GM23248 (cell line): ENCODE measurements at places on chromosomes 2 and 18. TPM values are rescaled to one million over a fixed set of nuclear protein-coding genes. Genes with fewer than 3 reads are reported as not detected.

DNA sequence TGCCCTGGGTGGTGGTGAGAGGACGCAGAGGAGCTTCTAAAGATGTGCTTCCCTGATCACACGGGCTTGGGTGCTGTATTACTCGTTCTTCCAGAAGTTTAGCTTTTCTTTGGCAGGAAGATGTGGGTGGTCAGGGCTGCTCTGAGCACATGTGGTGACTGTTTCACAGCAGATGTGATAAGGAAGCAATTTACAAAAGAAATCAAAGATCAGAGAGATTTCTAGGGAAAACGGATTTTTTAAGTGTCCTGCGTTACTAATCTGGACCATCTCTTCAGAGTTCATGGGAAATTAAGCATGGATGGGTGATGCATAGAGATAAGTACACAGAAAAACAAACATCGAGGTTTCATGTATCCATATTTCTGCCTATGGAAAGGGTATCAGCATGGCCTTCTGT lies 99.4 kb downstream of the WDSUB1 start:
- DNase-seq, result peak; percentile 26

- DNase-seq, result peak; percentile 71
These were observed 5.4 kb upstream of the MTCL1 start for GRCh38 chr18:8699948-8700347.

DNA sequence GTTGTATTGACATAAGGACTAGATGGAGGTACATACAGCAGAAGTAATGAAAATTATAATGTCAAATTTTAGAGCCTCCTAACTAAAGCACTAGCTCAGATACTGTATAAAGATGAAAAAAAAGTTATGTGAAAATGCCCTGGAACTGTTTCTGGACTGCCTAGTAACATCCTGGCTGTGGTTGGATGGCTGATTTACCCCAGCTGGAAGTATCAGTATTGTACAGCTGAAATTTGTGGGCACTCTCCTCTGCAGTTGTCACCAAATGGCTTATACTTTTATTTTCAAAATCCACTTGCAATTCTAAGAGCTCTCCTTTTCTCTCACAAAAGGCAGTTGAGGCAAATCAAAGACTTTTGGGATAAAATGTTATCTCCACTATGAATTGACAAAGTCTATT lies 239.2 kb downstream of the RPIA start:
- no peak for DNase-seq

GRCh38 chr2:224426656-224427055 lies 24.7 kb upstream of the FAM124B start:
- DNase-seq, result no peak

GRCh38 chr2:104572834-104573233 lies 281.1 kb upstream of the POU3F3 start:
- DNase-seq, result no peak

DNA sequence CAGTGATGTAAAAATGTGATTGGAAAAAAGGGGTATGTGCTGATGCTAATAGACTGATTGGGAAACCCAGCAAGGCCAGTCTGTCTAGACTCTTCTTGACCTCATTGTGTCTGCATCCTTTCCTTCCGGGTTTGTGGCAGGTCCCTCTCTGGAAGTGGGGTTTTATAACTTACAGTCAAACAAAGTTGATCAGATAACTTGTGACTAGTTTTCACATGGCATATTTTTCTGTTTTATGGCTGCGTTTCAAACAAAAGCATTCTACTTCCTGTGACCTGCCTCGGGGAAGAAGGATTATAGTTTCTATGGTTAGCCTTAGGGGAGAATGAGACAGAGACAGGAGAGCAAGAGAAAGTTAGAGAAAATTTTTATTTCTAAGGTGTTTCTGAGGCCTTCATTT lies 188.7 kb upstream of the HNMT start:
- no peak for DNase-seq

DNA sequence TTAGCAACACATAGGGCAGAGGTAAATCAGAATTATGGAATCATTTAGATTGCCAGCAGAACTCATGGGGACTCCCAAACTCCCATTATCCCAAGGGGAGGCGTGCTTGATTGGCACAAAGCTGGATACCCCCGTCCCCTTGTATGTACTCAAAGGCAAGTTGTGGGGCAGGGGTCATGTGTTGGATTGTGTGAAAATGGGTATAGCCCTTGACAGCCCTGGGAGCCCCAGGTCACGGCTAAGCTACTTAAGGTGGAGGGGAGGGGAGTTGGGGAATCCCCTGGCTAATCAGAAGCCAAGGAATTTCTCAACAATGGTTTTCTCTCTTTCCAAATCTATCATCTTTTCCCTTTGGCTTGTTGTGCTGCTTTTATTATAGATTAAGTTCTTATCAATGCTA lies 32.7 kb downstream of the CLIP4 start:
- no peak for DNase-seq

- no peak for DNase-seq
These were observed 55.2 kb downstream of the CCDC85A start for GRCh38 chr2:56239030-56239429.

GRCh38 chr2:45743531-45744396 lies 92.3 kb downstream of the PRKCE start:
- DNase-seq, result peak; percentile 88

GRCh38 chr18:48402953-48403352 lies 6.2 kb downstream of the ZBTB7C start:
- DNase-seq, result peak; percentile 31

DNA sequence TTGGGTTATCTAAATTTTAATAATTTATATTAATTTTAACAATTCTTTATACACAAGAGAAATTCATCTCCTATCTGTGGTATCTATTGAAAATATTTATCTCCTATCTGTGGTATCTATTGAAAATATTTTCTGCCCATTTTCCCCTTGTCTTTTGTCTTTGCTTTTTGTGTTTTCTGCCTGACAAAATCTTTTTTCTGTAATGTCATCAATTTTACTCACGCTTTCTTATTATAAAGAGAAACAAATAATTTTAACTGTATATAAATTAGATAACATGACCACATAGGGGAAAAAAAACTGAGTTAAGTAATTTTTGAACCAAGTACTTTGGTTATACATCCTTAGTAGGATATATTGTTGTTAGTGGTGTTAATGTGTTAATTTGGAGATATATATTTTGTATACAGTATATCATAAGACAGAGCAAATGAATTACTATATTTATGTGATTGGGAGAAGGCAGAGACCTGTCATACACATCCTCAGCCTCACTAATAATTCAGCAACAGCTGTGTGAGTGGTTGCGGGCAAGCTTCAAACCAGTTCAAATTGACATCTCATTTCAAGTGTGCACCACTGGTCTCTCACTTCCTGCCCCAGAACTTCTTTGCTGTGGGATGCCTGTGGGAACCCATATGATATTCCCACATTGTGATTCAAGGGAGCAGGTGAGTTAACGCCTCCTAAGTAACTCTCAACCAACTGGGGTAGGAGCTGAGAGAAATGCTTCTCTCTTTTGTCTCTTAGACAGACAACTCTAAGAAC lies 292.4 kb downstream of the SP3 start:
- DNase-seq, result no peak

DNA sequence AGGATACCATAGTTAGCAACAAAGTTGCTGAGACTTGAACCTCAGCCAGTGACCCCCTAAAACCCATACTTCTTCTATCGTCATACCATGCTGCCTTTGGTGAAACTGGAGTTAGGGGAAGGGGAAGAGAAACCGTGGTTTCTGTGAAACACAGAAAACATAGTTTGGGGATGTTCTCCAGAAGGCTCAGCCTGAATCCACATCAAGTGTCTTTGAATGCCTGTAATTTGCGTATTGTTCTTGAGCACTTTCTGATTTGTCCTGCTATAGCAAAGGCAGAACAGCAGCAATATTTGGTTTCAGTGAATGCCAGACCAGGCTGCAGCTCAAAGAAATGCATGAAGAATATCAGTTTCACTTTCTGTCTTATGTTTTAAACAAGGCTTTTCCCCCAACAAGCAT lies 258.7 kb downstream of the TTC32 start:
- no peak for DNase-seq

- DNase-seq, result no peak
These were observed 60.8 kb downstream of the KIF5C start for GRCh38 chr2:148935791-148936190.

DNA sequence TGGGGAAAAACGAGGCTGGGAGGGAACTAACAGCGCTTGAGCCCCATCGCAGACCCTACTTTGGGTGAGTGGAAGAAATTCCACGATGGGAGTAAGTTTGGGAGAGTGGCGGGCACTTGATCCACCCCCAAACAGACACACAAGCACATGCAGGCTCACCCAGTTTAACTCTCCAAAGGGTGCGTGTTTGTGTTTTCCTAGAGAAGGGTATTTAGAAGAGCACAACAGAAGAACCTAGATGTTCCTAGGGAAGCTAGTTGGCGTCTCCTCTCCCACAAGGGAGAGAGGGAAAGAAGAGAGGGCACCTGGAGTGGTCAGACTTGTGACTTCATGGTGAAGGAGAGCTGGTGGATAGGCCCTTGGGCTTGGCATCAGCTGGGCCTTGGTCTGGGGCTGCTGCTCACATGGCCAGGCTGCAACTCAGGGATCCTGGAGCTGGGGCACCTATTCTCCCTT lies 3.2 kb downstream of the GATA6 start:
- peak; percentile 34 for DNase-seq

DNA sequence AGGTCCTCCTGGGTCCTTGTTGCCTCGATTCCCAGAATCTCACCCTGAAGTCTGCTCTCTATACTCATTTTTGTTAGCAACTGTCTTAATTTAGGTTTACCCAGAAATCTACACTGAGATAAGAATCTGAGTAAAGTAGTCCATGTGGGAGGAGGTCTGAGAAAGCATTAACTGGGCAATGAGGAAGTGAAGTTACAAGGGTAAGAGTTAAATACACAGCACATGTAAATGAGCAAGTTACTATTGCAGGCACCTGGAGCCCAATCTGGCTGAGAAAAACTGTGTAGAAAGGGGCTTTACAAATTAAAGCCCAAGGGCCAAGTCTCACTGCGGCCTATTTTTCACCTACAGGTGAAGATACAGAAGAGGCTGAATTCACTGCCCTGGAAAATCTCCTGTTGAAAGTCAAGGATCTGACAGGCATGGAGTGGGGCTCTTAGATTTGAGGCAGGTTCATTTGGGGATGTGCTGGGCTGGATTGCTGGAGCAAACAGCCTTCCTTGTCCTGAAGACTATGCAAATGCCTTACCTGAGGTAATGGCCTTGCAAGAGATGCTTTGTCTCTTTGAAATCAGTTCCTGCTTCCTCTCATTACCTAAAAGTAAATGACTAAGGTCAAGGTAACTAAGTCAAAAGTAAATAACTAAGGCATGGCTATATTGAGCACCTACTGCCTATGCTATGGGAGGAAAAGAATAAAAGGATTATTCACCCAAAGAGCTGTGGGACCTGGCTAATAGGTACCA lies 84.4 kb upstream of the DYNAP start:
- no peak for DNase-seq

GRCh38 chr18:77359561-77360314 lies 110.1 kb downstream of the GALR1 start:
- no peak for DNase-seq

GRCh38 chr2:152559008-152559407 lies 158.3 kb downstream of the PRPF40A start:
- DNase-seq, result no peak

DNA sequence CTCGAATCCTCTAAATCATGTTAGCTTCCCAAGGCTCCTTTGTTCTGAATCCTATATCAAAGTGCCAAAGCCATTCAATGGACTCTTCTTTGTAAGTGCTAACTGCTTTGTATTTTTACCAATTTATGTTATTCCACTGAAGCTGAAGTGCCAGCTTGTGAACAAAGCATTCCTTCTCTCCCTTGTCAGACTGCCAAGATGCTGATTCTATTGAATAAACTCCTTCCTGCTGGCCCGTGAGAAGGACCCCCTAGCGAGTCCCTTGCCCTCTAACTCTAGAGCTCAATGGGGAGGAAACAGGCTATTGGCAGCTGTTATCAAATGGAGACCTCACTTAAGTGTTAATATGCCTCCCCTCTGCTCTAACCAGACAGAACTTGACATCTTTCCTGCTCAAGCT lies 1097.9 kb upstream of the CNTNAP5 start:
- no peak for DNase-seq

- peak; percentile 55 for DNase-seq
These were observed 552.0 kb upstream of the CDH2 start for GRCh38 chr18:28728891-28729290.

DNA sequence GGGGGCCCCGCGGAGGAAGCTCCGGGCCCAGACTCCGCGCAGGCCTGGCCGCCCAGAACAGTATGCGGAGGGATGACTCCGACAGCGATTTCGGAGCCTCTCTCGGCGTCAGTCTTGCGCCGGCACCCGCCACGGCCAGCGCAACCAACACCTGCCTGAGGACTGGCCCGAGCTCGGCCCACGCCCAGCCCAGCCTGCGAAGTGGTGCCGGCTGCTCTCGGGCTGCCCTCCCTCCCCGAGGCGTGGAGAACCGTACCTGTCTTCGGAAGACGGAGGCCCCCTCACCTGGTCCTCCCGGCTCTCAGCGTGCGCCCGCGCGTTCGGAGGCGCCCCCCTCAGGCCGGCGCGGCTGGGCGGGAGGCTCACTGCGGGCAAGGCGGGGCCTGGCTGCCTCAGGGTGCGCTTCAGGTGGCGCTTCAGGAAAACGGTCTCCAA lies at the start of gene M1AP:
Gene M1AP (minus strand): TSS at position 322 of the 435 bp plus-strand sequence. CDS start 8,055 bp downstream, outside the sequence.
- DNase-seq, result no peak

GRCh38 chr18:13494871-13495445 lies 231.4 kb downstream of the FAM210A start:
- no peak for DNase-seq

The INHA gene
- 0.11 TPM in 1 of 2 replicates, not detected in the other for total RNA-seq

The DYNC2LI1 gene
- 15.9 and 21.0 TPM in 2 replicates for total RNA-seq

The RTP5 gene
- not detected in 2 replicates for total RNA-seq

The ZC3H6 gene
- 2.5 and 3.3 TPM in 2 replicates for total RNA-seq

The MC4R gene
- total RNA-seq, result 0.32 TPM in 1 of 2 replicates, not detected in the other

The POTEJ gene
- total RNA-seq, result not detected in 2 replicates

The GATA6 gene
- total RNA-seq, result 17.6 and 19.0 TPM in 2 replicates

The LIMS3 gene
- total RNA-seq, result 2.4 and 3.9 TPM in 2 replicates

The RAB6C gene
- total RNA-seq, result not detected in 2 replicates

The PCGF1 gene
- 15.6 and 24.1 TPM in 2 replicates for total RNA-seq

The RMDN2 gene
- 2.5 and 5.8 TPM in 2 replicates for total RNA-seq

The RGPD3 gene
- total RNA-seq, result 0.13 and 0.43 TPM in 2 replicates

The RBM44 gene
- total RNA-seq, result 0.11 and 2.8 TPM in 2 replicates

The GPR45 gene
- not detected in 2 replicates for total RNA-seq

The ALPP gene
- total RNA-seq, result not detected in 2 replicates

The ANKRD53 gene
- not detected in 2 replicates for total RNA-seq

The ERICH2 gene
- total RNA-seq, result not detected in 2 replicates

The IL36B gene
- not detected in 2 replicates for total RNA-seq
